ENCODE measurements at places on chromosomes 5 and 9.

- no peak for DNase-seq
Measured at GRCh38 chr9:98686961-98687855, 21.5 kb downstream of the GABBR2 start.

DNA sequence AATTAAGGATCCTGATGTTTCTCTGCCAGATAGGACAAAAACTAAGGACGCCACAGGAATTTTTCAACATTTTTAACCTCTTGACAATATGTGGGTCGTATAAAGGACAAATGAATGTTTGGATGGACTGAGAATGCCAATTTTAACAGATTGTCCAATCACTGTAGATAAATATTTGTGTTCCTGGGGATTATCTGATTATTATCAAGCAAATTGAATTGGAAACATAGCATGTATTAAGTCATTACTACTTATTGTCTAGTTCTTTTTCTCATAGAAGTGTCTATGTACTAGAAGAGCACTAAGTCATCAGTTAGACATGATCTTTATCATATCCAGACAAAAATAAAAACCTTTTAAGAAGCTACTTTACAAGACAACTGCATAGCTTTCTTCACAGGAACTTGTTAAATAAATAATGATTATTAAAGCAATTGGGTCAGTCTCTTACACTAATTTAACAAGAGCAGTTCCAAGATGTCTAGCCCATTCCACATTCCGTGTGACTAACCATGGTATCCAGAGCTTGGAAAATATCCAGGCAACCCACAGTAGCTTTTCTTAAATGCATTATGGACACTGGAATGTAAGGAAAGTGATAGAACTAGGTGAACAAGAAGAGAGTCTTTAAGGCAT is 127.5 kb upstream of the CDKN2B start:
- DNase-seq = no peak

- no peak for DNase-seq
Measured at GRCh38 chr5:127863610-127864395, 160.6 kb downstream of the CCDC192 start.

DNA sequence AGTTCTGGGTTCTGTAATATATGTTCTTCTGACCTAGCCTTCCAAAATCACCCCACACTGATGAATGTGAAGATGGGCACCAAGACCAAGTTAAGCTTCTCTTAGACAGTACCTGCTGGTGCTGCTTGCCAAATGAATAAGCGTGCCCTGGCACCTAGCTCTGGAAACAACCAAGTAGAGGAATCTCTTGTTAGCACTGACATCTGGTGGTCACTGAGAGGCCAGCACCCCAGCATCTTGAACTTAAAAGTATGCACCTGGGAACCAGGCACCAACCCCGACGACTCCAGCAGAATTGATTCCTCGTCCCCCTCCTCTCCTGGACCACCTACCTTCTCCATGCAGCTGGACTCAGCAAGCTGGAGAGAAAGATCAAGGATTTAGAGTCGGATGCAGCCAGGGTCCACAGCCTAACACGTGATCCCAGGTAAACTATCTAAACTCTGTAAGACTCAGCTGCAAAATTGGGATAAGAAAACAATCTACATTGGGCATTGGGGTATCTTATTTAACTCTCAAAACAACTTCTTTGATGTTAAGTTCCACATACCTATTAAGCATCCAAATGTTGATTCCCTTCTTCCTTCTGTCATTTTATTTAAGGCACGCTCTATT is 89.8 kb downstream of the SLC1A3 start:
- no peak for DNase-seq

GRCh38 chr5:74862221-74862620 is 4.0 kb downstream of the FAM169A start:
- DNase-seq = no peak

DNA sequence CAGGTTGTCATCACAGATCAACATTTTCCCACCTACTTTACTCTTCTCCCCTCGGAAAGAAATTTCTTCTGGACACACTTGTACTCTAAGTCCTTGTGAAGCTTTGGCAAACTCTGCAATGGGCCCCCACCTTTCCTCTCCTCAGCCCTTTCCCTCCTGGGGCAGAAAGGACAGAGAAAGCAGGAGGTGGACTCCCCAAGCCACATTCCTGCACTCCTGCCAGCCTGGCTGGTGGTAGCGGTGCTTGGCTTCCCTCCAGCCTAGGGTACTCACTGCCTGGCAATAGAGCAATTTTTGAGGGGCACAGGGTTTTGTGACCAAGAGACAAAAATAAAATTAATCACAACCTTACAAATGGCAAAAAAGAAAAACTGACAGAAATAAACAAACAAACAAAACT is 451.4 kb downstream of the ZSWIM6 start:
- DNase-seq = no peak

DNA sequence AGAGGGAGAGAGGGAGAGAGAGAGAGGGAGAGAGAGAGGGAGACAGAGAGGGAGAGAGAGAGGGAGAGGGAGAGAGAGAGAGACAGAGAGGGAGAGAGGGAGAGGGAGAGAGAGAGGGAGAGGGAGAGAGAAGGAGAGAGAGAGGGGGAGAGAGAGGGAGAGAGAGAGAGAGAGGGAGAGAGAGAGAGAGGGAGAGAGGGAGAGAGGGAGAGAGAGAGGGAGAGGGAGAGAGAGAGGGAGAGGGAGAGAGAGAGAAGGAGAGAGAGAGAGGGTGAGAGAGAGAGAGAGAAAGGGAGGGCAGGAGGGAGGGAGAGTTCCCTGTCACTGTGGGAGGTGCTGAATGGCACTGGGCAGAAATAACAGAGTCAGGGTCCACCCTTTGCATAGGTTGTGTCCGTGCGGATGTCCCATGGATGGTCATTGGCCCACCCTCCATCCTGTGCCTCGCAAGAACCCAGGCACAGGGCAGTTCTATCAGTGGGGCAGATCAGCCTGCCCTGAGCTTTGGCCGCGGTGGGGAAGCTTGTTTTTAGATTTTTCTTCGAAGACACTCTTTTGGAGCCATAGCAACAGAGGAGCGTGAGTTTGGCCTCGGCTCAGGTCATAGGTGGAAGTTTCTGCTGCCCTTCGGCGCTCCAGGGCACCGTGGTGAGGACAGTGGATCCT is 30.1 kb downstream of the ADAMTSL2 start:
- DNase-seq = no peak

DNA sequence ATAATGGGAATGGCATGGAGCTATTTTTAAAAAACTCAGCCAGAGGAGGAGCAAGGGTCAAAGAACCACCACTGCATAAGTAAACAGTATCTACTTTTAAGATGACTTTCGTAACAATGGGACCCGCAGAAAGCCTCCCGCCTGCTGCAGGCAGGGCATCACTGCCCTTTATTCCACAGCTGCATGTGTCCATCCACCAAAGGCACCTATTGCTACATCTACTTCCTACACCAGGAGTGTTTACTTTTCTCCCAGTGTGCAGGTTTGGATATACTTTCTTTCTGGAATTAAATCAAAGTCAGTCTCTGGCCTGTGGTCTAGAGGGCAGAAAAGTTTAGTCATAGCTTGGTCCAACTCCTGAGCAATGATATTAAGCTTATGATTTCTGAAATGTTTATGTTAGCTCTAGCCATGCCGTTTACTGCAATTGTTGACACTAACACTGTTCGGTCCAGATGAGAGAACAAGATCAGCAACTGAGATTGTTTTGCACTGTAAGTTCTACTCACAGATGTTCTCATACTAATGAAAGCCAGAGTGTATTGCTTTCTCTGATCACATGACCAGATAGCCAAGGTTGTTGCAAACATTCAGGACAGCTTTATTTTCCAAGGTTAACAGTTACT is 391.5 kb downstream of the FGF10 start:
- DNase-seq = no peak

DNA sequence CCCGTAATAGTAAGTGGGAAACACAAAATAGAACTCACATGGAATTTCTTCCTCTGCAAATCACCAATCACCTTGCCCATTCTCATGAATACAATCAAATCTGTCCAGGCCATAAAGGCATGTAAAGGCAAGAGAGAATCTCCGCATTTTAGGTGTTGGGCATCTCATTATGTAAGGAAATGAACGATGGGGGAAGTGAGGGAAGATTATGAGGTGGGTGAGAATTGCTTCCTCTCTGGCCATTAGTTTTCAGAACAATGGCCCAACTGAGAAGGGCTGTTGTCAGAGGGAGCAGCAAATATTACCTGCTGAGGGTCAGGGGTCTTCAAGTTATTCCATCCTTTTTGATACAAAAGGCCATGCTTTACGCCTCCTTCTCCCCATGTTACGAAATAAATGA is 455.1 kb downstream of the ARHGEF28 start:
- DNase-seq = no peak

DNA sequence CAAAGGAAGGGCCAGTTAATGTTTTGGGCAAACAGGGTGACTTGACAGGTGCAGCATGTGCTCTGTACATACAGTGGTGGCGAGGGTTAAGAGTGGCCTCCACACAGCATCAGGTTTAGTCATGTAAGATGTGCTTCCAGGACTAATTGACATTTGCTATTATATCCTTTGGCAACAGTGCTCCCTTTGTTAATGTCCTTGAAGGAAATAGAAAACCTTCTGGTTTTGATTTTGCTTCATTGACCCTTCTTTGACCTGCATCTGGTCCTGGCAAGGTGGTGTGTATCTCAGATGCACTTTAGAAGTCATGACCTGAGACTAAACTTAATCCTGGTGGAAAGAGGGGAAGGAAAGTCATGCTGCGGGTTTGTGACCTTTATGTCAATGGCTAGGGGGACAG is 440.0 kb downstream of the ENC1 start:
- no peak for DNase-seq

DNA sequence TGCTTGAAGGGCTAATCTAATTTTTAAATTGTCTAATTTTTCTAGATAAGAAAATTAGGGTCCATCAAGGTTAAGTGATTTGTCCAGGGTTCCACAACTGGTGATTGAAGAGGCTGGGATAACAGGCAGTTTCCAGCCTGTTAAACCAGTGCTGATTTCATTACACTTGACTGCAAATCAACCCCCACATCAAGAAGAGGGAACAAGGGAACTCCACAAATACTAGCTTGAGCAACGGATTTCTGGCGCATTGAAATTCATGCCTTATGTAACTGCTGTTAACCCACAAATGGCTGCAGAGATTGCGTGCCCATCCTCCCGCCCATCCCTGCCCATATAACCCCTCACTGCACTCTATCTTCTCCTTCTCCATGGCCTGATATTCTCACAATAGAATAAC is 10.0 kb downstream of the PLPPR1 start:
- DNase-seq = no peak

DNA sequence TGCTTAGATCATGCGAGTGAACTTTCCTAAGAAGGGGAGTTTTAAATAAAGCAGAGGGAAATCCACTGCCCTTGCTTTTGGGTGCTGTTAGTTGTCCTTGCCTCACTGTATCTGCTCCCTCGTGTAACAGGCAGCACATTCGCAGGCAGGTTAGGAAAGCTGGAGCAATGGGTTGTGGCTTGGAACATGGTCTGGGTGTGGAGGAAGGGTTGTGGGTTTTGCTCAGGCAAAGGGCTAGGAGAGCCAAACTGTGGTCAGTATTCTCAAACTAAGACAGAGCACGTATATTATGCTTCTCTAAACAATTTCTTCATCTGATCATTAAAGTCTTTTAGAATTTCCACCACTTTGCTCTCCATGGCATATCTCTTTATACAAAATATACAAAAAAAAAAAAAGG is 135.7 kb downstream of the FANCC start:
- no peak for DNase-seq

DNA sequence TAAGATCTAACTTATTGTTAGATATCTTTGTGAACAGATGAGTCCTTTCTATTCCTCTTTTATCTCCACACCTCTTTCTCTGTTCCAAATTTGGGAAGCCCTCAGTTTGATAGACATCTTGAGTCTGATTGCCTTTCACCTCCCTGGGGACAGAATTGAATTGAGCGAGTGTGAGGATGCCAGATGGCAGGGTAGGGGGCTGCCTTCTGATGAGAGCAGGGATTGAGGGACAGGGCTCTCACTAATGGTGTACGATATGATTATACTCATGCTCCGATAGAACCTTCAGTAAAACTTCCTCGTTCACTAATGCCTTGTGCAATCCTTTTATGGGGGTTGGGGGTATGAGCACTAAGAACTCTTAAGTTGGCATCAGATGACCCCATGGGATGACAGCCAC is 172.1 kb upstream of the DAP start:
- no peak for DNase-seq

DNA sequence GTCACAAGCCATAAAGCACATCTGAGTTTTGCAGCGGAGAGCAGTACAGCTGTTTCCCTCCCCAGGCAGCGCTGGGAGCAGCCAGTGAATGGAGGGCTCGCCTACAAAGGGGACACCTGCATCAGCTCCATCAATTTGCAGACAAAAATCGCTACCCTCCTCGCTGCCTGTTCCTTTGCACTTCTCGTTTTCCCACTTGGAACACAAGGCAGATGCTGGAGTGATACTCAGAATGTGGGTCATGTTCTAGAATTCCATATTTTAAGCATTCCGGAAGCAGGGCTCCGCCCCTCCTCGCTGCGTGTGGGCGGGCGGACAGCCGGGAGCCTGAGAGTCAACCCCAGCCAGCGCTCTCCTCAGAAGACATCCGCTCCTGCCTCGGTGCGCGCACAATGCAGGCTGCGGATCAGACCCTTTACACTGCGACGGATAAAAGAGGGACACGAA is 92.1 kb downstream of the LMNB1 start:
- peak; percentile 22 for DNase-seq

DNA sequence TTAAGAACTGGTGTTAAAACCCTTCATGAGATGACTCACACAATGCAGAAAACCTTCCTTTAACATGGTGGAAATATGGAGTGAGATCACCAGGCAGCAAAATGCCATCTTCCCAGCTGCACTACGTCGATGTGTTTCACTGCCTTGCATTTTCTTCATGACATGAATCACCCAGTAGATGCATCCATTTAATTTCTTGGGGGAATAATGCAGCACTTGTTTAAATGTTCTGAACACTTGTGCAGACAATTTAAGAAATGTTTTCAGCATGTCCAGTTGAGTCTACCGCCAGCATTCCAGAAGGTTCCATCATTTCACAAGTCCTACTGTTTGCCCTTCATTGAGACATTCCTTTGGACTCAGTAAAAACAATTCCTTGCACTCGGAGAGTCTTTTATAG is 81.6 kb downstream of the ADAMTS16 start:
- no peak for DNase-seq

DNA sequence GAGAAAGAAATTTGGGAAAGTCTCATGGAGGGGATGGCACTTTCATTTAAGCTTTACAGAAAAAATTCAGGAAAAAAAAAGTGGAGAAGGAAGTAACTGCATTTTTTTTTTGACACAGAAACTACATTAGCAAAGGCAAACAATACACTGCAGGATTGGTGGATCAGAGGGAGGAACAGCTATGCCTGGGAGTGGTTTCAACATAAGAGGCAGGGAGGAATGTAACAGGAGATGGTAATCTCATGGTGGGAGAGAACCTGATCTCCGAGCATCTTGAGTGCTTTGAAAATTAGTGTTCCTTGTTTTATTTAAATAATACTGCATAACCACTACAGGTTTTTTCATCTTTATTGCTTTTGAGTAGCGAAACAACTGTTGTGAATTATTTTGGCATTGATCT is 249.4 kb downstream of the FAM170A start:
- no peak for DNase-seq

DNA sequence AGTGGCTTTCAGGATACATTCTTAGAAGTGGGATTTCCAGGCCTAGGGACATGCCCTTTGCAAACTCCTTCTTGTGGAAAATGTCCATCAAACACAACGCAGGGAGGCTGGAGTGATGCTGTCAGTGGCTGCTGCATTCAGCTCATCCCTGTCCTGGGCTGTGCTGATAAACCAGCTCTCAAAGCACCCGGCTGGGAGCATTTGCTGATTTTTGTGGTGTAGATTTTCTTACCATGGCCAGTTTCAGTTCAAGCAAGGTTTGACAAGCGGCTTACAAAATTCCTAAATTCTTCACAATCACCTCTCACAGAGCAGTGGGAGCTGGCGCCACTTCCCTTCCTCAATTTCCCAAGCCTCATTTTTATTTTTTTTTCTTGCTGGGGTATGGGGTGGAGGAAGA is 28.2 kb downstream of the FAM163B start:
- no peak for DNase-seq

GRCh38 chr5:158320178-158320674 is 461.3 kb upstream of the CLINT1 start:
- no peak for DNase-seq

Data from activated naive CD4-positive, alpha-beta T cell (primary cell).